Right hindlimb (tissue), 1 donor: ENCODE measurements at places on chromosomes 1 and 21.

DNA sequence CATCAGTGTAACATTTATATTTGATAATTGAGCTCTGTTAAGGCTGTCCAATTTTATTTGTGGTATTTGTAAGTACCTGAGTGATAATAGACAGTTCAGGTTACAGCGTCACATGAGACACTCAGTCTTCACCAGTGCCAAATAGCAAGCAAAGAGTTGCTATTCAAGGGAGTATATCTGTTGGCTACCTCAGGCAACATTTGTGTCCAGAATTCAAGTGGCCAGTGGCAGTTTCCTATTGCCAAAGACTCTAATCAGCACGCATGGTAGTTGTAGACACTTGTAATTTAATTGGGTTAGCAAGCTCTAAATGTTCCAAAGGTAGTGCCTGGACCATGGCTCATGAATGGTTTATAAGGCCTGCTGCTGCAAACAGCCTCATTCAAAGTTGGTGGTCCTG is 1524.3 kb upstream of the B3GALT2 start:
- DNase-seq: no peak

DNA sequence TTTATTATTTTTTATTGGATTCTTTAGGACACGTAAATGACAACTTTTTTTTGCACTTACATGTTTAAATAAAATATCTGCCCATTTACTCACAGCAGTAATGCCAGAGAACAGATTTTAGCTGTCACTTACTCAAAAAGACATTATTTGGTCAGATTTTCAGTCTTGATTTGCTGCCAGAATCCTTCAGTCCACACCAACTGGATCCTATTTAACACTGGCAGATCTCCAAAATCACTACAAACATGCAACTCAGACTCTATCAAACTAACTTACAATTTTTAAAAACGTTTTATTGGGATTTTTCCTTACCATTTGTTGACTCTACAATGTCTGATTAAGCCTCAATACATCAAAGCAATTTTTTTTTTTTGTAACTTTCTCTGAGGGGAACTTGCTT is 11.1 kb downstream of the ATP6V1G3 start:
- no peak for DNase-seq

- no peak for DNase-seq
Observed at GRCh38 chr1:25560788-25561187, 17.4 kb downstream of the LDLRAP1 start.

DNA sequence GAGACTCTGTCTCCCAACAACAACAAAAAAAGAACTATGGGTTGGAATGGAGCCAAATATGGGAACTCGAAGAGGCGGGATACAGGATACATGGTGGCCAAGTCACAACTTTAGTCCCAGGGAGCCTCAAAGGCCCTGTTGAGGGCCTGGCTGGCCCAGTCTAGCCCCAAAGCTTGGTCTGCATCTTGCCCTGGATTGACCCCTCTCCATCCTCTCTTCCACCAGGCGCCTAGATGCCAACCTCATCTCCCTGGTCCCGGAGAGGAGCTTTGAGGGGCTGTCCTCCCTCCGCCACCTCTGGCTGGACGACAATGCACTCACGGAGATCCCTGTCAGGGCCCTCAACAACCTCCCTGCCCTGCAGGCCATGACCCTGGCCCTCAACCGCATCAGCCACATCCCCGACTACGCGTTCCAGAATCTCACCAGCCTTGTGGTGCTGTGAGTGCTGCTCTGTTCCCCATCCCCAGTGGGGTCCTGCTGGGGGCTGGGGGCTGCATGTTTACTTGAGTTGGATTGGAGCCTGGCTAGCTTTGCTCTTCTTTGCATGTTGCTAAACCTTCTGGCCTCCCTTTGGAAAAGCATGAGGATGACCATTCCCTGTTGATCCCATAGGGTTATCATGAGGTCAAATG is 65.5 kb downstream of the UBE2T start:
- no peak for DNase-seq

GRCh38 chr1:46221749-46222148 is 18.6 kb downstream of the LURAP1 start:
- no peak for DNase-seq

DNA sequence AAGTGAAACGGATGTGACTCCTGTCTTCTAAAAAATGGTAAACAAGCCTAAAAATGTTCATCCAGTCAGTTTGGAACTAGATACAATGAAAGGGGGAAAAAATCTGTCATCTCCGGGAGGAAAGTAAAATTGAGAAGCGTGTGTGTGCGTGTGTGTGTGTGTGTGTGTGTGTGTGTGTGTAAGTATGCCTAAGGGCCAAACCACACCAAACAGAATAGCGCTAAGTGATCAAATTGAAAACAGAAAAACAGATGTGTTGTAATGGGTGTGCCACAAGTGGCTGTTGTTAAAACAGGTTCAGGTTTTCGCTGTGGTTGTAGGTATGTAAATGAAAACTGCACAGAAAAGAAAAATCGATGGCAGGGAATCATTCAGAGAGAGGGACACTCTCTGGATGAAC is 106.7 kb downstream of the RNF220 start:
- DNase-seq: no peak

DNA sequence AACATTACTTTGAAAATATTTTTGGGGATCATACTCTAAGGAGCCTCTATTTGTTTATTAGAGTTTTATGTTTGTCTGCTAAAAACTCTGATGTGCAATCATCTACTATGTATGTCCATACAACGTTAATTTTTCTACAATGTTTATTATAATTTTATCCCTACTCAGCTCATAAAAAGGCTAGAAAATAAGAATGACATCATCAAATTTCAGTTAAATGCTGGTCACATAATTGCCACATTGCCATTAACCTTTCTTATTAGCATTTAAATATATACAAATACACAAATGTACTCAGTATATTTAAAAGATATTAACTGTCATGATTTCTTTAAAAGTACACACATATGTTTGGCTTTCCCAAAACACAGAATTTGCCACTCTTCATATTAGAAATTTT is 191.6 kb downstream of the BRINP3 start:
- no peak for DNase-seq

- no peak for DNase-seq
Observed at GRCh38 chr1:181592255-181592859, 109.0 kb downstream of the CACNA1E start.

- DNase-seq: no peak
Observed at GRCh38 chr1:62876535-62876934, 92.6 kb downstream of the ATG4C start.

DNA sequence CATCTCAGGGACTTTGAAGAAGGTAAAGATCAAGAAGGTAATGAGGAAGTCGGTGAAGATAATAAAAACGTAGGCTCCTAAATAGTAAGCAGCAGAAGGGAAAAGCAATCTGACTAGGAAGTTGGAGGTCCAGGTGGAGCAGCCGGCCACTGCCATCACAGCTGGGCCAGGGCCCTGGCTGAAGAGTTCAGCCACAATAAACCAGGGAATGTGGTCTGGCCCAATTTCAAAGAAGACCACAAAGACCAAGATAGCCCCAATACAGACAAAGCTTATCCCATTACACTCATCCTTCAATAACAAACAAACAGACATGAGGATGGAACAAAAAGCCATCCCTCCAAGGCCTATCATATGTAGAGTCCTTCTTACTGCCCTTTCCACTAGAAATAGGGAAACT is 18.4 kb upstream of the JAK1 start:
- no peak for DNase-seq

DNA sequence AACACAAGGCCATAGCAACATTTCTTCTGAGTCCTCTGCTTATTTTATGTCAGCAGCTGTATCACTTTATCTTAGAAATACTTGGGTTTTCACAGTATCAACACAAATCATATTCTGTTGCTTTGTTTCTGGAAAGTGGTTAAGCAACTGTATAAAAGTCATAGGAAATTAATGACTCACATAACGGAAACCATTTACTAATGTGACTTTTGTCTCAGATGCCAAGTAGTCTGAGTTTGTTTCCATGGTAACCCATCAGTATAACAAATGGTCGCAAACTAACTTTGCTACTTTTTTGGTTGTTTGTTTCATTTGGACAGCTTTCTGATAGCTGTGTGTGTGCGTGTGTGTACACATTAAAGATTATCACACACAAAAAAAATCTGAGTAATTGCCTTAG is 31.1 kb downstream of the EEIG2 start:
- DNase-seq: no peak

DNA sequence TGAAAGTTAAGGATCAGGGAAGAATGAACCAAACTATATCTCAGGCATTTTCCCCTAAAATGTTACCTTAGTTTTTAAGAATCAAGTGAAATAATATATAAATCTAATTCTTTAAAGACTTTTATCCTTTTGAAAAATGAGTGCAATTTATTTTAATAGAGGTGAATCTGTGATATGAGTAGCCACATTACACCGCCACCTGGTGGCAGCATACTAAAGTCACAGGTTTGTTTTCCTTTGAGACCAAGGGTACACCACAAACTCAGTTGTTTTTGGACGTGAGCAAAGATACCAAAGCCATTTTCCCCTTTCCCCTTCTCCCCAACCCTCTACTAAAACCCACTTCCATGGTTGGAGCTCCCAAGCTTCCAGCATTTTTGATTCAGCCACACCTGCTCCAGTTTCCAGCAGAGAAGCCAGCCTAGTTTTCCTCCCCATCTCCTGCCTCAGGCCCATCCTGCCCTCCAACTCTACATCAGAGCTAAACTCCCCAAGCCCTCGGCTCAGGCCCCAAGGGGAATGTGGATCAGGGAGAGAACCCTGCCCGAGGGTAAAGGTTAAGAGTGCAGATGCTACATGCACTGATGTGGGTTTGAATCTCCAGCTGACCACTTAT is 22.9 kb upstream of the LDLRAP1 start:
- DNase-seq: peak; percentile 61

- DNase-seq: peak; percentile 33
Observed at GRCh38 chr1:233440951-233441401, 113.5 kb downstream of the MAP3K21 start.

GRCh38 chr1:2104621-2105427 is 54.6 kb downstream of the PRKCZ start:
- no peak for DNase-seq

DNA sequence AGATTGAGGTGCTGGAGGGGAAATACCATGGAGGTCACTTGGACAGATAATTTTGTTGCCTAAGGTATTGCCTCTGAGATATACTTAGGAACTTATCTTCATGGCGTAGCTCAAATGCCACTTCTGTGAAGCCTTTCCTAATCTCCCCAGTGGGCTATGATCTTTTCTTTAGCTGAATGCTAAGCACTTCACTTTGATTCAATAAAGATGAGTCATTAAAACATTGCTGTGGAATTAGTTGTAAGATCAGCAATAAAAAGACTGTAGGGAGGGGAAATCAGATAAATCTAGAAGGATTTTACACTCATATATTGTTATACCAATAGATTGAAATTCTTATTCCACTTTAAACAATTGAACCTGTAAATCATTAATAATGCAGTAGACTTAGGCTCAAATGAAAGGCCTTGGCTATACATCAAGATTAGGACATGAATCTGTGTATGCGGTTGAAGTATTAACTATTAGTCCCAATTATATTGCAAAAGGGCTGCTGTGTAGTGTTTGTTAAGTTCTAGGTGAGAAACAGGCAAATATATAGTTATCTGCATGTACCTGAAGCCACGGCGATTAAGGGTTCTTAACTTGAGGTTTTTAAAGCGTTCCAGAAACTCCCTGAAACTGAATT is 19.2 kb upstream of the MAGOH start:
- DNase-seq: no peak

- no peak for DNase-seq
Observed at GRCh38 chr1:245332513-245332912, 177.7 kb downstream of the KIF26B start.

GRCh38 chr1:53850082-53850673 is 12.1 kb upstream of the NDC1 start:
- no peak for DNase-seq

DNA sequence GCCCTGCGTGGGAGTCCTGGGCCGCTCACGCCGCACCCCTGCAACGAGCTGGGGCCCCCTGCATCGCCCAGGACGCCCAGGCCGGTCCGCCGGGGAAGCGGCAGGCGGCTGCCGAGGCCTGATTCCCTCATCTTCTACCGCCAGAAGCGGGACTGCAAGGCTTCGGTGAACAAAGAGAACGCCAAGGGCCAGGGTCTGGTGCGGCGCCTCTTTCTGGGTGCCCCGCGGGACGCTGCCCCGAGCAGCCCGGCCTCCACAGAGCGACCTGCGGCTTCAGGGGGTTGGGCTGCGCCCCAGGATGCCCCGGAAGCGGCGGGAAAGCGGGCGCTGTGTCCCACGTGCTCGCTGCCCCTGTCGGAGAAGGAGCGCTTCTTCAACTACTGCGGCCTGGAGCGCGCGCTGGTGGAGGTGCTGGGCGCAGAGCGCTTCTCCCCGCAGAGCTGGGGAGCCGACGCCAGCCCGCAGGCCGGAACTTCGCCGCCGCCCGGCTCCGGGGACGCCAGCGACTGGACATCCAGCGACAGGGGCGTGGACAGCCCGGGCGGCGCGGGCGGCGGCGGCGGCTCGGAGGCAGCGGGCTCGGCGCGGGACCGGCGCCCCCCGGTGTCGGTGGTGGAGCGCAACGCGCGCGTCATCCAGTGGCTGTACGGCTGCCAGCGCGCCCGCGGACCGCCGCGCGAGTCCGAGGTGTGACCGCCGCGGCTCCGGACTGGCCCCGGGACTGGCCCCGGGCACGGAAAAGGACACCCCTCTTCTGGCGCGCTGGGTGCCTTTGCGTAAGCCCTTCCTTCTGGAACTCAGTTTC is 2.7 kb downstream of the FAM110D start:
- peak; percentile 68 for DNase-seq

- no peak for DNase-seq
Observed at GRCh38 chr1:165884690-165885304, 57.4 kb downstream of the UCK2 start.

GRCh38 chr1:106700211-106700610 is 356.3 kb upstream of the PRMT6 start:
- no peak for DNase-seq

DNA sequence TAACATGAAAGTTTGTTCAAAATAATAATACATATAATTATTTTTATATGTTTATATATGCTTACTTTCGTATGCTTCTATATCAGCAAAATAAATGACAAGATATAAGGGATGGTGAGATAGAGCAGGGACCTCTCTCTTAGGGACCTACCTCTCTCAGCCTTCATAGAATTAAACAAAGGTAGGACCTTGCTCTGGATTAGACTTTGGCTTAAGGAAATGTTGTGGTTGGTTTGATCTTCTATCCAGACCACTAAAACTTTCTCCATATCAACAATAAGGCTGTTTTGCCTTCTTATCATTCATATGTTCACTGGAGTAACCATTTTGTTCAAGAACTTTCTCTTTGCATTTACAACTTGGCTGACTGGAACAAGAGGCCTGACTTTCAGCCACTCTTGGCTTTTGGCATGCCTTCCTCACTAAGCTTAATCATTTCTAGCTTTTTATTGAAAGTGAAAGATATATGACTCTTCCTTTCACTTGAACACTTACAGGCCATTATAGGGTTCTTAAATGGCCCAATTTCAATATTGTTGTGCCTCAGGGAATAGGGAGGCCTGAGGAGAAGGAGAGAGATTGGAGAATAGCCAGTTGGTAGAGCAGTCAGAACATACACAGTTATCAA is 14.4 kb downstream of the FRRS1 start:
- DNase-seq: no peak
